Sigmoid colon (tissue), 7 donors: ENCODE measurements at places on chromosomes 13 and 19. TPM values are rescaled to one million over a fixed set of nuclear protein-coding genes. Genes with fewer than 3 reads are reported as not detected.
A peak's percentile ranks its signal among the peaks of the same experiment; 100 is the strongest.

DNA sequence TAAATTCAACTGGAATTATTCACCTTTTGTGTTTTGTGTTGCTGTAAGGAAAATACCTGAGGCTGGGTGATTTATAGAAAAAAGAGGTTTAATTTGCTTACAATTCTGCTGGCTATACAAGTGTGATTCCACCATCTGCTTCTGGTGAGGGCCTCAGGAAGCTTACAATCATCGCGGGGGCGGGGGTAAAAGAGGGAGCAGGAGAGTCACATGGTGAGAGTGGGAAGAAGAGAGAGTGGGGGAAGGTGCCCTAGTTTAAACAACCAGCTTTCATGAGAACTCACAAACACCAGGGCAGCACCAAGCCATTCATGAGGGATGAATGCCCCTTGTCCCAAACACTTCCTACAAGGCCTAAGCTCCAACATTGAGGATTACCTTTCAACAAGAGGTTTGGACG, 760.7 kb upstream of the PCDH9 start:
- H3K27me3 ChIP-seq, result no peaks in the 10 kb centered on the region
- DNase-seq, result no peak
- no peaks in the 10 kb centered on the region for H3K36me3 ChIP-seq
- no peak overlapping the region for H3K4me3 ChIP-seq
- no peaks in the 10 kb centered on the region for H3K4me1 ChIP-seq

GRCh38 chr19:27795369-27795768, 1417.6 kb downstream of the UQCRFS1 start:
- peaks cover 23% of the 10 kb centered on the region for H3K4me1 ChIP-seq
- H3K4me3 ChIP-seq, result no peak overlapping the region
- no peak for DNase-seq
- H3K27ac ChIP-seq, result no peak overlapping the region

GRCh38 chr13:61944329-61944929, 528.8 kb upstream of the PCDH20 start:
- H3K4me3 ChIP-seq, result no peak overlapping the region
- H3K27me3 ChIP-seq, result no peaks in the 10 kb centered on the region
- H3K4me1 ChIP-seq, result no peaks in the 10 kb centered on the region
- no peaks in the 10 kb centered on the region for H3K36me3 ChIP-seq

DNA sequence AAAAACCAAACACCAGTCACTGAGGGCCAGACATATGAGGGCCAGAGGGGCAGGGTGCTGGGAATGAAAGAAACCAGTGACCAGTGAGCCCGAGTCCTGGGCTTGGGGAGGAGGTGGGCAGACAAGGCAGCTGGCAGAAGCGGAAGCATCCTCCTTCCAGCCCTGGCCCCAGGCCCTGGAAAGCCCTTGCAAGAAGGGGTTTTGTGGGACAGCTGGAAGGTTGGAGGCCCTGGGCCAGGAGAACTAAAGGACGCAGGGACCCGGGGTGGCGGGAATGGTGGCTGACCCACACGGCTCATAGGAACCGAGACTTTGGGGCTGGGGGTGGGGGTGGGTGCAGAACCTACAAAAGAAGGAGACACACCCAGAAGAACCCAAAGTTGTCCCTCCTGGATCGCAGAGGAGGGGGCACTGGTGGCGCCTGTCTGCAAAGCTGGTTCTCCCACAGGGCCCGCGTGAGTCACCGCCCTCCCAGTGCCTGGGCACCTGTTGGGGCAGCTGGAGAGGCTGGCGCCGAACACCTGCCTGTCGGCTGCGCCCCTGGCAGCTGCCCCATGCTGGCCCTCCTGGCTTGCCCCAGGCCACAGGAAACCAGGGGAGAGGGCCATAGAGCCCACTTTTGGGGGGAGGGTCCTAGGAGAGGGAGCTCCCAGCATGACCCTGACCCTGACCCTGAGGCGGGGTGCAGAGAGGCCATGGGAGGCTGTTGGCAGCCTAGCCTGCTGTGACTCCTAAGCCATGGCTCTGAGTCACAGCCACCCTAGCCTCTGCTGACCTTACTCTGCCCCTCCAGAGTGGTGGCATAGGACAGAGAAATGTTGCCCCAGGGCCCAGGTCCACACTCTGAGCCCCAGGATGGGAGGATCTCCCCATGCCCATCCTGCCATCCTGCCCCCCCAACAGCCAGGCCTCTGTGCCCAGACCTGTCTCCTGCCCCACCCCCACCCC, 802 bp downstream of the DMPK start:
- DNase-seq, result peak; percentile 73
- H3K4me1 ChIP-seq, result peaks cover 67% of the 10 kb centered on the region
- peak overlapping the region; percentile 85 for H3K4me3 ChIP-seq
- peaks cover 31% of the 10 kb centered on the region for H3K36me3 ChIP-seq

GRCh38 chr13:100382785-100383184, 205.8 kb downstream of the GGACT start:
- H3K27ac ChIP-seq, result no peak overlapping the region
- no peak for DNase-seq
- H3K36me3 ChIP-seq, result no peaks in the 10 kb centered on the region

DNA sequence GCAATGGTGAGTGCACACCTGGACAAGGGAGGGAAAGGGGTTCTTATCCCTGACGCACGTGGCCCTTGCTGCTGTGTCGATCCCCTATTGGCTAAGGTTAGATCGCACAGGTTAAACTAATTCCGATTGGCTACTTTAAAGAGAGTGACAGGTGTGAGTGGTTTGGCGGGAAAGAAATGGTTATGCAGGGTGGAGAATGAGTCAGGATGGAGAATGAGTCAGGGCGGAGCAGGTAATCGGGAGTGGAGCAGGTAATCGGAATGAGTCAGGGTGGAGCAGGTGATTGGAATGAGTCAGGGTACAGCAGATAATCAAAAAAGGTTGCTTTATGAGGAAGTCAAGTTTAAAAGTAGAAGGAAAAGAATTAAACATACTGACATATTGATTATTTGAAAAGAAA, 24.4 kb upstream of the SIAH3 start:
- H3K27me3 ChIP-seq, result no peaks in the 10 kb centered on the region
- no peaks in the 10 kb centered on the region for H3K4me1 ChIP-seq
- no peaks in the 10 kb centered on the region for H3K36me3 ChIP-seq
- no peak overlapping the region for H3K4me3 ChIP-seq

- H3K4me3 ChIP-seq, result no peak overlapping the region
- no peaks in the 10 kb centered on the region for H3K27me3 ChIP-seq
- no peaks in the 10 kb centered on the region for H3K36me3 ChIP-seq
- no peaks in the 10 kb centered on the region for H3K4me1 ChIP-seq
- DNase-seq, result no peak
Observed at GRCh38 chr13:50779443-50780200, 63.9 kb downstream of the DLEU7 start.

DNA sequence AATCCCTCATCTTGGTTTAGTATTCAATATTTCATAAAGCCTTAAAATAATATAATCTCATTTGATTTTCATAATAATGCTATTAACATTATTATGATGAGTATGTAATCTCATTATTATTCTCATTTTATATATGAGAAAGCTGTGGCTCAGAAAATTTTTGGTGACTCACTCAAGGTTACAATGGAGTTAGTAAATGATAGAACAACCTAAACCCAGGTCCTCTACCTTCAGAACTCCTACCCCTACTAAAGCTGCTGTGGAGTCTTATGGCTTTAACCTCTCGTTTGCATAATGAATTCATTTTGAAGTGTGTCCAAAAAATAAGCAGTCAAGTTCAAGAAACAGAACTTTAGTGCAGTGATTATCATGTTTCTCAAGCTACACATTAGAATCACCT, 226.3 kb downstream of the TBC1D4 start:
- no peak overlapping the region for H3K27ac ChIP-seq
- DNase-seq, result no peak
- no peaks in the 10 kb centered on the region for H3K27me3 ChIP-seq
- H3K36me3 ChIP-seq, result no peaks in the 10 kb centered on the region

DNA sequence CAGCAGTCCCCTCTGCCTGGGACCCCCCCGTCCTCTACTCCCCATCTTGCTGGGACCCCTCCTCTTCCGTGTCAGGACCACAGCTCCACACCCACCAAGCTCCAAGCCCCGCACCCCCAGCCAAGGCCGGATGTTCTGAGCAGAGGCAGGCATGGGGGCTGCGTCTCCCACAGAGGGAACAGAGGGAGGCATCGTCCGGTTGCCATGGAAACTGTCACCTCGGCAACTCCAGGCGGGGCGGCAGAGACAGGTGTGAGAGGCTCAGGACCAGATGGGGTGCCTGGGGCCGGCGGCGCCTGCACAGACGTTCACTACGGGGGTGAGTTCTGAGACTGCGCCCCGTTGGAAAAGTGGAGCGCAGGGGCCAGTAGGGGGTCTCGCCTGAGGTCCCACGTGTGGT, 5.4 kb downstream of the RNU6-9 start:
- peaks cover 2% of the 10 kb centered on the region for H3K4me1 ChIP-seq
- H3K27me3 ChIP-seq, result no peaks in the 10 kb centered on the region
- H3K36me3 ChIP-seq, result peaks cover 9% of the 10 kb centered on the region
- no peak overlapping the region for H3K27ac ChIP-seq

GRCh38 chr13:31873145-31873544, 133.8 kb downstream of the RXFP2 start:
- no peaks in the 10 kb centered on the region for H3K4me1 ChIP-seq
- DNase-seq, result no peak
- no peak overlapping the region for H3K27ac ChIP-seq
- no peak overlapping the region for H3K4me3 ChIP-seq
- no peaks in the 10 kb centered on the region for H3K36me3 ChIP-seq
- no peaks in the 10 kb centered on the region for H3K27me3 ChIP-seq

GRCh38 chr19:33805313-33805712, 8.6 kb downstream of the KCTD15 start:
- no peak overlapping the region for H3K4me3 ChIP-seq
- H3K27me3 ChIP-seq, result no peaks in the 10 kb centered on the region
- DNase-seq, result no peak
- H3K4me1 ChIP-seq, result peaks cover 45% of the 10 kb centered on the region

GRCh38 chr13:79581870-79582315, 100.9 kb downstream of the NDFIP2 start:
- no peak overlapping the region for H3K27ac ChIP-seq
- DNase-seq, result no peak
- H3K4me3 ChIP-seq, result no peak overlapping the region
- H3K27me3 ChIP-seq, result no peaks in the 10 kb centered on the region

DNA sequence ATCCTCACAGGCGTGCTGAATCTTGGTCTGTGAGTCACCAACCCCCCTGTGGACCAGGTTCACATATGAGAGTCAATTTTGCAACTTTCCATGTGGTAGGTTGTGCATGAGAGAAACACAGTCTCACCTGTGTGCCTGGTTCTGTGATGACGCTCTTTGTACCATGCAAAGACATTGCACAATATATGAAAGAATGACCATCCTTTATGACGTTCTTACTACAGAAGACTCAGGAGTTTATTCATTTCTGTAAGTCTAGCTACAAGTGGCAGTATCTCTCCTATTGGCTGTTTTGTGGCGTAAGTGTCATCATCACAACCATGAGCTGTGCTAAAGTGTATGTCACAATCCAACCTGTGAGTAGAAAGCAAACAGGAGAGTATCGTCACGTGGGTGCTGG, 43.8 kb upstream of the ZNF728 start:
- H3K36me3 ChIP-seq, result no peaks in the 10 kb centered on the region
- H3K4me3 ChIP-seq, result no peak overlapping the region
- no peaks in the 10 kb centered on the region for H3K4me1 ChIP-seq
- H3K27me3 ChIP-seq, result no peaks in the 10 kb centered on the region
- H3K27ac ChIP-seq, result no peak overlapping the region

- no peaks in the 10 kb centered on the region for H3K36me3 ChIP-seq
- peaks cover 37% of the 10 kb centered on the region for H3K4me1 ChIP-seq
- peak; percentile 86 for DNase-seq
- no peak overlapping the region for H3K4me3 ChIP-seq
- H3K27ac ChIP-seq, result no peak overlapping the region
Observed at GRCh38 chr19:45643024-45643926, 4.1 kb upstream of the EML2 start.

GRCh38 chr13:102286326-102286725, 115.5 kb downstream of the FGF14 start:
- DNase-seq, result no peak
- no peak overlapping the region for H3K4me3 ChIP-seq

- H3K27ac ChIP-seq, result no peak overlapping the region
- no peaks in the 10 kb centered on the region for H3K4me1 ChIP-seq
- H3K4me3 ChIP-seq, result no peak overlapping the region
- no peak for DNase-seq
Observed at GRCh38 chr13:72932250-72932649, 126.6 kb upstream of the KLF5 start.

DNA sequence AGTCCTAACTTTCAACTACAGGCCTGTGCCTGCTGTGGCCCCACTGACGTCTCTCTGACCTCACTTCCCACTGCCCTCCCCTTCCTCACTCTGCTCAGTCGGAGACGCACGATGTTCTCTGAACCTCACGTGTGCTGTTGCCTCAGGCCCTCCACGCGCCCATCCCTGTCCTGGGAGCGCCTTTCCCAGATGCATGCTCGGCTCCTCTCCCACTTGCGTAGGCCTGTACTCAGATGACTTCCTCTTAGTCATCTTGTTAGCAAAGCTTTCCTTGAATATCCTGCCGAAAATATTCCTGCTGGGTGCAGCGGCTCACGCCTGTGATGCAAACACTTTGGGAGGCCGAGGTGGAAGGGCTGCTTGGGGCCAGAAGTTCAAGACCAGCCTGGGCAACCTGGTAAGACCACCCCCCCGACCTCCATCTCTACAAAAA, 9.3 kb upstream of the SYT5 start:
- H3K4me1 ChIP-seq, result no peaks in the 10 kb centered on the region
- no peak overlapping the region for H3K4me3 ChIP-seq
- peak; percentile 87 for DNase-seq
- no peak overlapping the region for H3K27ac ChIP-seq

GRCh38 chr13:110713981-110714796, 689 bp downstream of the ING1 start:
- H3K27ac ChIP-seq, result peak overlapping the region; percentile 100
- peak; percentile 84 for DNase-seq
- no peaks in the 10 kb centered on the region for H3K27me3 ChIP-seq
- H3K36me3 ChIP-seq, result no peaks in the 10 kb centered on the region
- H3K4me3 ChIP-seq, result peak overlapping the region; percentile 71
- H3K4me1 ChIP-seq, result peaks cover 26% of the 10 kb centered on the region

DNA sequence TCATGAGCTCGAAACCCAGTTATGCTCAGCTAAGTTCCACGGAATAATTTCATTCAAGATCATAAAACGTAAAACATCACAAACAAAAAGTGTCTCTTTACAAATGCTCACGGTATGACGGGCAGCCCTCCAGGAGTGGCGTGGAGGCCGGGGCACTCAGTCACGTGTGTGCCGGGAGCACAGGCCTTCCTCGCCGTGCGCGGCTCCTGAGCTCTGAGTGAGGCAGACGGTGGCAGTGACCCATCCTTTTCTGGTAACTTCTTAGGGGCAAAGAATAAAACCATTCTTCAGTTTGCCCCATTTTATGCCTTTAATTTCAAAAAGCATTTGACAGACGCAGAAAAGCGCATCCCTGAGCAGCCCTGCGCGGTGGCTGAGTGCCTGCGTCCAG, 72.8 kb downstream of the ATP11A start:
- no peak overlapping the region for H3K27ac ChIP-seq
- H3K36me3 ChIP-seq, result no peaks in the 10 kb centered on the region
- no peaks in the 10 kb centered on the region for H3K27me3 ChIP-seq
- no peak overlapping the region for H3K4me3 ChIP-seq

GRCh38 chr13:113205428-113205931, 3.0 kb downstream of the PCID2 start:
- H3K4me3 ChIP-seq, result no peak overlapping the region
- no peak for DNase-seq
- peak overlapping the region; percentile 82 for H3K27ac ChIP-seq
- H3K36me3 ChIP-seq, result no peaks in the 10 kb centered on the region

The ITGBL1 gene
- total RNA-seq, result 1.8 TPM

The CACNG6 gene
- not detected for total RNA-seq

The PTGIR gene
- total RNA-seq, result 2.0 TPM

The ARID3A gene
- total RNA-seq, result 11.6 TPM

The HIPK4 gene
- total RNA-seq, result 0.14 TPM
